ENCODE measurements at places on chromosomes 6 and 20.
A peak's percentile ranks its signal among the peaks of the same experiment; 100 is the strongest.

GRCh38 chr6:43221046-43221972 lies 8.0 kb downstream of the DNPH1 start:
- DNase-seq, result no peak

GRCh38 chr20:31661625-31662371 lies 24.1 kb downstream of the COX4I2 start:
- DNase-seq, result peak; percentile 53

- no peak for DNase-seq
These were observed 117.3 kb upstream of the ARMC2 start for GRCh38 chr6:108730635-108731515.

- DNase-seq, result no peak
These were observed 7.2 kb downstream of the SAMD3 start for GRCh38 chr6:130215526-130215925.

DNA sequence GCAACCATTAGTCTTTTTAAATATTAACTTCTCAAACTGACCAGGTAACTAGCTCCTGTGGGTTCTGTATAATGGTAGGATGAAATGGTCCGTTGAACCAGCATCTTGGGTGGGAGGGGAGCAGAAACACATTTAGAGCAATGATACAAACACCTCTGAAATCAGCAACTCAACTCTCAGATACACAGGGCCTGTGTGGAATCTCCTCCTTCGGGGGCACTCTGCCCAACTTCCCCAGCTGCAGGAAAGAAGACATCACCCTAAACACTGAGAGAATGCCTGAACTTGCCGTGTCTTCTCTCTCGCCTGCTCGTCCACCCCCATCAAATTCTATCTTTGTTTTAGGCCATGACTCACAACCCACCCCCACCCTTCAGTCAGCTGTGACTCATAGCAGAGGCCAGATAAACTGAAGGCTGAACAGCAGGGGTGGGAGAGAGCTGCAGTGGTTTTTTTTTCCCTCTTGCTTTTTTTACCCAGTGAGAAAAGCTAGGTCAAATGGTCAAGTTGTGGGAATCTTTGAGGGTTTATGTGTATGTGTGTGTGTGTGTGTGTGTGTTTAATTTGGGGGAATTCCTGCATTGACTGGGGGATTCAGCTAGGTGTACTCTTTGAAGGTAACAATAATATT lies 593.4 kb upstream of the JAG1 start:
- DNase-seq, result peak; percentile 58

- DNase-seq, result no peak
These were observed 75.3 kb downstream of the RIN2 start for GRCh38 chr20:19833395-19833794.

DNA sequence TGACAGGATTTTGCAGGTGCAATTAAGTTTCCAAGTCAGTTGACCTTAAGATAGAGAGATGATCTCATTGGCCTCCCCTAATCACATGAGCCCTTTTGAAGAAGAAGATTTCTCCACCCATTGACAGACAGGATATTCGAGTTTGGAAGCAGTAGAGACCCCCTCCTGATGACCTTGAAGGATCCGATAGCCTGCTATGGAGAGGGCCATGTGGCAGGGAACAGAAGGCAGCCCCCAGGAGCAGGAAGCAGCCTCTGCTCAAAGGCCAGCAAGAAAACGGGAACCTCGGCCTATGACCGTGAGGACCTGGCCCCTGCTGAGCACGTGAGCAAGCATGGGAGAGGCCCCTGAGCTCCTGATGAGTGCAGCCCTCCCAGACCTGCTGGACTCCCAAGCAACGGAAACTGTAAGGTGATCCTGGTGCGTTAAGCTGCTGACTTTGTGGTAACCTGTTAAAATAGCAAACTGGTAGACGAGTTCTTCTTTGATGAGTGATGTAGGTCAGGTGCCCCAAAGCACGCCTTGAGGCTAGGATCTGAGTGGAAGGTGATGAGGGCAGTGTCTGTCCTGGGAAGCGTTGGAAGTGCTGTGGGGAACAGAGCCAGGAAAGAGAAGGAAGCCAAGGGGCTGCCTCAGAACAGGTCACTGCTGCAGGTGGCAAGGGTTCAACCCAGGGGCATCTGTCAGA lies 18.5 kb upstream of the TUBB2A start:
- no peak for DNase-seq
